ENCODE measurements at places on chromosomes 6 and 20. TPM values are rescaled to one million over a fixed set of nuclear protein-coding genes. Genes with fewer than 3 reads are reported as not detected.

DNA sequence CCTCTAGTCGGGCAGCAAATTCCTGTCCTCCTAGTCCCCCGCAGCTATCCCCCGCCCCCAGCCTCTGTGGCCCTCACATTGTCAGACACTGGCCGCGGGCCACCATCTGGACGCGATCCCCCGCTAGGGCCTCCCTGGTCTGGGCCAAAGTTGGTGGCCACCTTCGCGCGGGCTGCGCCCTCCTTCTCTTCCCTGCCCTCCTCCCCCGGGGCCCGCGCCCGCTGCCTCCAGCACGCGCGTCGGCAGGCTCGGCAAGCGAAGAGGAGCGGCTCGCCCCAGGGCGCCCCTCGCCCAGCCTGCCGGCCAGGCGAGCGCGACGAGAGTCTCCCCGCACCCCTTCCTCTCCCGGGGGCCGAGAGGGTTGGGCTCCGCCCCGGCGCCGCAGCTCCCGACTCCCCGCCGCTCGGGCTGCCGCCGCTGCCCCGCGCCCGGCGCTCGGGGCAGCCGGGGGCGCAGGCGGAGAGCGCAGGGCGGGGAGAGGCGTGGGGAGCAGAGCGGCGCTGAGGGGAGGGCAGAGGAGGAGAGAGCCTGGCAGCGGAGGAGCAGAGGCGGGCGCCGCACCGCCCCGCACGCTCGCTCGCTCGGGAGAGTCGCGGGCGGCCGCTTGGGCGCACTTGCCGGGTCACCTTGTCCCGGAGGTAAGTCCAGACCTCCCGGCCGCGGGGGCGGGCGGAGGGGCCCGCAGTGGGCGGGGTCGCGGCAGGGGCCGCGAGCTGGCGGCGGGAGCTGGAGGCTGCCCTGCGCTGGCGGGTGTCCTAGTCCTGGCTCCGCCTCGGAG lies at the start of gene SYNDIG1:
Gene SYNDIG1 (plus strand): TSS at position 514 of the 778 bp plus-strand sequence. CDS start 73,469 bp downstream, outside the sequence.
- no peak for DNase-seq

- no peak for DNase-seq
Measured at GRCh38 chr6:21845439-21846140, 252.0 kb downstream of the SOX4 start.

GRCh38 chr6:155517294-155517693 lies 61.7 kb upstream of the NOX3 start:
- no peak for DNase-seq

DNA sequence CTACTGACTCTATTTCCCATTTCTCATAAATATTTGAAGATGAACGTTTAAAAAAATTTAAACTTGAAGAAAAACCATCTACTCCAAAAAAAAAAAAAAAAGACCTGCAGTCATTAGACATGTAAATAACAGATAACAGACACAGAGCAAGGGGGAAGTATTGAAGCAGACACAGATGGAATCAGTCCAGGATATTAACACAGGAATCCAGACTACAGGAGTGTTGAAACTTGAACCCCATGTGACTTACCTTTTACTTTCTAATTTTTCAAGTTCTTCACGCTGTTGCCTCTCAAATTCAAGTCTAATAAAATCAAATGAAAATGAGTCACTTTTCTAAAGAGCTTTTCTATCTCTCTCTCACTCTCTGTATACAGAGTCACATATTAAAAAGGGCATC lies 191.8 kb downstream of the KIF16B start:
- no peak for DNase-seq

- DNase-seq: no peak
Measured at GRCh38 chr6:33203443-33204164, 851 bp upstream of the HSD17B8 start.

DNA sequence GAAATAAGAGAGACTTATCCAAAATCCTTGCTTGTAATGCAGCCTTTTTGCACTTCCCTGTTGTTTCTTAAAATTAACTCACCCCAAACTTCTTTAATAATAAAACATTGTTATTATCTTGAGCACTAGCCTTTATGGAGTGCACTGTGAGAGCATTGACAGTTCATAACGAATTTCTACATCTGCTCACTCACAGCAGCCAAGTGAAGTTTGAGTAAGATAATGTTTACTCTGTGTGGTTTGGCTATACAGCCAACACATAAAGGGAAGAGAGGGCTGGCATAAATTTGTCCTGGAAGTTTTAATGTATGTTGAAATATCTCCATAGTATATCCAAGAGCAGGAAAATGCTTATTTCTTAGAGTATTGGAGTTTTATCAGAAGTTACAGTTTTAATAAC lies 227.9 kb downstream of the FRK start:
- no peak for DNase-seq

GRCh38 chr6:72683797-72684196 lies 61.9 kb downstream of the KCNQ5 start:
- no peak for DNase-seq

DNA sequence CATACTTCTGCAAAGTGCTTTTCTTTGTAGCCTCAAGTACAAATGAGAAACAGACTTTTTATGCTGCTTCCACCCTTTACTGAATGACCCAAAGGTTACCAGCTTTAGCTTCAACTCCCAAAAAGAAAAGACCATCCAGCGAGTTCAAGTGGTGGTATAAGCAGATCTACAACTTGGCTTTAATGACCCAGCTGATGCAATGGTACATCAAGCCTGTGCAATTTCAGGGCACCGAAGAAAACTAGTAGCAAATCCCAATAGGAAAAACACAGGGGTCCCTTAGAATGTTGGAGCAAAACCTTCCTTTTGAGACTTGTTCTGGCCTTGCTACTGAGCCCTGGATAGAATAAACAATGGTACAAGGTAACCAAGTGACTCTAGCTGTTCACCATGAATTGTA lies 33.8 kb downstream of the STX7 start:
- no peak for DNase-seq

DNA sequence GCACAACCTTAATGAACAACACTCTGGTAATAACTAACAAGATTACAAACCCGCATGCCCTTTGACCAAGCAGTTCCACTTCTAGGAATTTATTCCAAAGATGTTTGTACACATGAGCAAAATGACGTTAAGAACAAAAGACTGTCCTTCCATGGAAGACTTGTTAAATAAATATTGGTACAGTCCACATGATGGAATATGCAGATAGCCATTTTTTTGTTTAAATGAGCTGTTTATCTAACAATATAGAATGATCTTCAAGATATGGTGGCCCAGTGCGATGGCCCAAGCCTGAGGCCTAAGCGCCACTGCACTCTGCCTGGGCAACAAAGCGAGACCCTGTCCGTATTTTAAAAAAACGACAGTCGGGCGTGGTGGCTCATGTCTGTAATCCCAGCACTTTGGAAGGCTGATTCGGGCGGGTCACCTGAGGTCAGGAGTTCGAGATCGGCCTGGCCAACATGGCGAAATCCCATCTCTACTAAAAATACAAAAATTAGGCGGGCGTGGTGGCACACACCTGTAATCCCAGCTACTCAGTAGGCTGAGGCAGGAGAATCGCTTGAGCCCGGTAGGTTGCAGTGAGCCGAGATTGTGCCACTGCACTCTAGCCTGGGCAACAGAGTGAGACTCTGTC lies 7.4 kb upstream of the AHCY start:
- no peak for DNase-seq

- DNase-seq: no peak
Measured at GRCh38 chr6:30283761-30284160, 43.0 kb upstream of the TRIM39 start.

GRCh38 chr6:5384276-5384675 lies 123.0 kb downstream of the FARS2 start:
- no peak for DNase-seq

GRCh38 chr6:20334962-20335361 lies 66.7 kb upstream of the E2F3 start:
- DNase-seq: no peak

DNA sequence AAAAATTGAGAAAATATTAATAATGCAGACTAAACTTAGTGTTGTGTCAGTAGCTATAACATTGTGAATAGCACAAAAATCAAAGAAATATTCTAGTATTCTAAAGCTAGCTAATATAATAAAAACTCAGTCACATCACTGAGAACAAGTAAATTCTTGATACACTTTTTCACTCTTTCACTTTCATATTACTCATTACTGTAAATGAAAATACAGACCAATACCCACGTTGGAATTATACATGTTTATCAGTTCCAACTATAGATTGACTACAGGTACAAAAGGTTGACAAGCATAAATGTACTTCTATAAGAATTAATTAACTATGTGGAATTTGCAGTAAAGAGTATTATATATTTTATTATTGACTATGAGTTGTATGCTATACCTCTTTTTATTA lies 1043.4 kb upstream of the FLRT3 start:
- no peak for DNase-seq

GRCh38 chr6:51166914-51167313 lies 348.2 kb downstream of the TFAP2B start:
- no peak for DNase-seq

DNA sequence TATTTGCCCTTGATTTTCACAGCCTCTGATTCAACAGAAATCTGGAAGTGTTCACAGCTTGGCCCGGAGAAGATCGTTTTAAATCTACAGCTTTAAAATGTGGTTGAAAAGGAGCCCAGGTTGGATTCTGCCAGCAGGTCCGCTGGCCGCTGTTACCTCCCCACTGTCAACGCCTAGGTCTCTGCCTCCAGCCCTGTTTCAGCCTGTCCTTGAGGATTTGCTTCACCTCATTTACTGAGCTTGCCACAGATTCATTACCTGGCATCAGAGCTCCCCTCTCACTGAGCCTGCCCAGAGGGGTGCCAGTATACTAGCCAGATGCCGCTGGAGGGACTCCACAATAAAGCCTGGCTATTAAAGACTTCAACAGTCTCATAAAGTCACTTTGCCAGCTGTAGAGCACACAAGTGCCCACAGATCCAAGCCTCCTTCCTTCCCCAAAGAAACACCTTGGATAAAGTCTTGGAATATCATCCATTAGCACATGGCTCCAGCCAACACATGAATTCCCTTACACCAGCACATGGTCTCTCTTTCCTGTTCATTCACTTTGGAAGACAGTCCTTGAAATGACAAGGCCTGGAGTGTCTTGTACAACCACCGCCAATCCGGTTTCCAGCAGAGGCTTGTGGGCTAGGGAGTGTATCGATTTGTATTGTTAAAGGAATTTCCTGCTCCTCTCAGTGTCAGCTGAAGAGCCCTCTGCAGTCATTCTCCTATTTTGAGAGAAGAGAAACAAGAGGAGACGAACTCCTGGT lies 9.5 kb upstream of the NR2E1 start:
- no peak for DNase-seq

DNA sequence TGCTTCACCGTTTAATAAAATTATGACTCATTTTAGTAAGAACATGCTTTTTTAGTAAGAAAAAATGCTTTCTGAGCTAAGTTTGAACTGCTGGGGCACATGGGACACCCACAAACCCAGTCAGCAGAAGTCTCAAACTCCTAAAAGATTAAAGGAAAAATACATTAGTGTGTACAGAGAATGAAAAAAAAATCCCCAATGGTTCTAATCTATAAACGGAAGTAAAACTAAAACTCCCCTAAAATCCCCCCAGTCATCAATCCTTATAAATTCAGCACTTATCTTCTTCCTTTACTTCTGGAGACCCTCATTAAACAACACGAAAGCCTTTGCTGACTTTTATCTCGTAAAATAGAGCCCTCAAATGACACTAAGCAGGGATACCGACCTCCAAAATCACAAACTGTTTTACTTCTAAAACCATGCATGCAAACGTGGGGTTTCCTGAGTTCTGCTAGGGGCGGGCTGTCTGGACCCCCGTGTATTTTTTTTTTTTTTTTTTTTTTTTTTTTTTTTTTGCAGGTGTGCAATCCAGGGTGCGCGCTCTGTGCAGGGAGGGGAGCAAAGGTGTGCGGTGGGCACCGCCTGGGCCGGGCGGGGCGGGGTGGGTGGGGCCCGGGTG lies 1.1 kb upstream of the MYB start:
- peak; percentile 15 for DNase-seq

DNA sequence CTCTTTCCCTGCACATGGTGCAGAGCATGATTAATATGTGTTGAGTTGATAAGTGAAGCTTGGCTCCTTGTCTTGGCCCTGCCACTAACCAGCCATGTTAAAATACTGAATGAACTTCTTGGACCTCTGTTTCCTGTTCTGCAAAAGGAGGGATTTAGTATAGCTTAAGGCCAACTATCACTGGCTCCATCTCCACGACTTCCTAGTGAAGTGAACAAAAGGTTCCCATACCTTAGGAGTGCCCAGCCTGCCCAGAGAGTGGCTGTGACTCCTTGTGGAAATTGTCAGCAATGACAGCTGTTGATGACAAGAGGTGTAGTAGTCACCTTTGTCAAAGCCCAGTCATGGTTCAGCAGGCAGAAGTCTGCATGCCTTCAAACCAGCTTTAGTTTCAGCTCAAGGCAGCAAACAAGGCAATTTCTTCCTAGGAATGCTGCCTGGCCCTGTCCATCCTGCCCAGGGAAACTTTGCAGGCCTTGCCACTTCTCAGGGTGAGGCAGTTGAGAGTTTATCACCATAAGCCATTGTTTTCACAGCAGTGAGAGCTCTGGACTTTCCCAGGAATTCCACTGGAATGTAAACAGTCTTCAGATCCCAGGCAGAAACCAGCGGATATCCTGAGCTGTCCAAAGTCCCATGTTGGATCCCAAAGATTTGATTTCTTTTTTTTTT lies 169.7 kb upstream of the TNFAIP3 start:
- DNase-seq: no peak

The ZNF391 gene
- 2.5 TPM for total RNA-seq

The ZNF311 gene
- total RNA-seq: 0.53 TPM

The ZFAND3 gene
- total RNA-seq: 30.8 TPM

The VGLL2 gene
- total RNA-seq: not detected

The RIPPLY2 gene
- total RNA-seq: not detected

The UNC5CL gene
- 1.4 TPM for total RNA-seq

The HLA-DRA gene
- 18.4 TPM for total RNA-seq

The GNAS-AS1 gene
- 0.38 TPM for total RNA-seq

The SPTLC3 gene
- 0.16 TPM for total RNA-seq

The MATN4 gene
- not detected for total RNA-seq

The SYNDIG1 gene
- total RNA-seq: not detected

The UBE2C gene
- total RNA-seq: 19.4 TPM

The OPRM1 gene
- total RNA-seq: not detected

The ZNF337 gene
- 7.6 TPM for total RNA-seq
